ENCODE measurements at places on chromosomes 7 and 10.

DNA sequence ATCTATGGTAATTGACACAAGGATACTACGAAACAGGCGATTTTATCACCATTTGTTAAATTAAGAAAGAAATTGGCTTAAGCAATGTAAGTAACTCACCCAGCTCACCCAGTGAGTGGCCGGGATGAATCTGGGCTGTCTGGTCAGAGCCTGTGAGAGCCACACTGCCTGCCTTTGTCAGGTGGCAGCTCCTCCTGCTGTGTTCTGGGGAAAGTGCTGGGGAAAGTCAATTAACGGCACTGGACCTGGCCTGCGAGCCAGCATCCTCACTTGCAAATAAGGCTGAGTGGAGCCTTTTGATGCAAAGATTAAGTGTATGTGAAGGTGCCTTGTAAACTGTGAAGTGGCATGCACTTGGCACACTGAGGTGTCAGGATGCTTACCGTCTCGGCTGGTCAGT, 13.4 kb upstream of the CXCL12 start:
- no peak for DNase-seq

GRCh38 chr7:43763183-43763582, 4.7 kb downstream of the BLVRA start:
- no peak for DNase-seq

- DNase-seq: no peak
Measured at GRCh38 chr7:29516491-29516890, 47.1 kb upstream of the PRR15 start.

- DNase-seq: no peak
Measured at GRCh38 chr10:106655165-106655564, 509.3 kb downstream of the SORCS1 start.

DNA sequence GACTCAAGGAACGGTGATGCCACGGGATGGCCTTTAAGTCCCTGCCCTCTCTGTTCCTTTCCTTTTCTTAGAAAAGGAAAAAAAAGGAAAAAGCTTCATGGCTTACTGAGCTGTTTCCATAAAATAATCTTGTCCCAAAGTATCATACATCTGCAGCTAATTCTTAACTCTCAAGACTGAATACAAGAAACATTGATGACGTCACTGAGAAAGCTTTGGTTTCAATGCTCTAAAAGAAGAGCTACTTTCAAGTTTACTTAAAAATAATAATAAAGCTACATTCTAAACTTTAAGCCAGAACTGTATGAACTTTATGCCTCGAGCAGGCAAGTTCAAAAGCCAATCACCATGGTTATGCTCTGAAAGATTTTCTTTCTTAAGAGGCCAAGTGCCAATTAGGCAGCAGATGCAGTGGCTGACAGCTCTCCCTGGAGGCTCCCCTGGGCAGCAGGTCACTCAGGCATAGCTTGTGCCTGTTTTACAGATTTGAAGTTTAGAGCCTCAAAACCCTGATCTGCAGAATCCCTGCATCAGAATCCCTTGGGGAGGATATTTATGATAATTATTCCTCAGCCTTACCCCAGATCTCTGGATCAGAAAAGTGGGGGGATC, 165.0 kb downstream of the CHN2 start:
- DNase-seq: no peak

DNA sequence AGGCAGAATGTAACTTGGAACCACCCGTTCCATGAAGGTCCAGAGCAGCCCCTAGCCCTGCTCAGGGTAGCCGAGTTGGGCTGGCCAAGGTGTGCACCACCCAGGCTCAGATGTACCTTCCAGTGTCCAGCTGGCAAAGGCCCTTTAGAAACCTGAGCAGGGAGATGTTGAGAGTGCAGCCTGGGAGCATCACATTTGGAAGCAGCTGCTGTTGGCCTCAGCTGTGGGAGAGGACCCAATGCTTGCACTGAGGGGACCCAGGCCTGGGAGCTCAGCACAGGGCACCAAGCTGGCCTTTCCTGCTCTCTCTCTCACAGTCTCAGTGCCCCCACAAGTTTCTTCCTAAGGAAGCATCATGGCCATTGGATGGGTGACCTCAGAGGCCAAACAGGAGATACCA, 33.5 kb downstream of the ANXA8 start:
- DNase-seq: no peak

GRCh38 chr10:127047878-127048238, 142.6 kb downstream of the DOCK1 start:
- DNase-seq: no peak

DNA sequence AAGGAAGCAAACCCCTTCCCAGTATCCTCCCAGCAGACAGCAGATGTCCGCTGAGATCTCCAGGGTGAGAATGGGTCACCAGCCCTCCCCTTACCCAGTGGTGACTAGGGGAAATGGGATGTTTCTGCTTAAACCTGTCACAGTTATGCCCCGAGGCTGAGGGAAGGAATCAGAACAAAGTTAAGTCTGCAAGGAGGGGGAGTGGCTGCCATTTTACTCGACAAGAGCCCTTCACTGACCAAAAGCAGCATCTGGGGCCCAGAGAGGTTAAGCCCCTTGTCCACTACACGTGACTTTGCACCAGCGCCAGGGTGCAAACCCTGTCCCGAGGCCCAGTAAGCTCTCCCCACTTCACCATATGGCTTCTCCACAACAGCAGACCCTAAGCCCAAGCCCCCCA, 4.6 kb upstream of the NANOS1 start:
- DNase-seq: no peak

Data from activated CD4-positive, alpha-beta T cell treated with anti-CD3 and anti-CD28 coated beads, Interleukin-2, amount 50 U/mL, for 24 hours (primary cell).